ENCODE measurements at places on chromosomes 1 and 21. TPM values are rescaled to one million over a fixed set of nuclear protein-coding genes. Genes with fewer than 3 reads are reported as not detected.

ANGPTL3 gene
- total RNA-seq: 0.41 TPM

CTSK gene
- total RNA-seq: 16.8 TPM

PRMT2 gene
- 100 TPM for total RNA-seq

LAPTM5 gene
- 108 TPM for total RNA-seq

SMCP gene
- total RNA-seq: not detected

S100A2 gene
- total RNA-seq: 152 TPM

TRMT1L gene
- total RNA-seq: 17.9 TPM

NR1I3 gene
- total RNA-seq: not detected

OR2L8 gene
- not detected for total RNA-seq

CALML6 gene
- total RNA-seq: 0.13 TPM

HSPG2 gene
- total RNA-seq: 510 TPM

AADACL3 gene
- total RNA-seq: not detected

TDRD10 gene
- total RNA-seq: 4.7 TPM

KRTAP11-1 gene
- total RNA-seq: not detected

SPATA45 gene
- total RNA-seq: 0.57 TPM

DCDC2B gene
- not detected for total RNA-seq

C4BPB gene
- 1.3 TPM for total RNA-seq

MRPL24 gene
- 71.9 TPM for total RNA-seq

SPRR1B gene
- total RNA-seq: not detected

OR2L13 gene
- total RNA-seq: not detected

S100A4 gene
- 141 TPM for total RNA-seq

PNRC2 gene
- 107 TPM for total RNA-seq

LCE2B gene
- not detected for total RNA-seq

KIRREL1 gene
- 54.9 TPM for total RNA-seq

MSH4 gene
- total RNA-seq: 0.41 TPM

LPAR3 gene
- 0.22 TPM for total RNA-seq

RCSD1 gene
- 18.3 TPM for total RNA-seq

AMY1B gene
- not detected for total RNA-seq

S100A10 gene
- total RNA-seq: 467 TPM

ZBTB8B gene
- total RNA-seq: 0.03 TPM

SPATA46 gene
- total RNA-seq: not detected

ITLN2 gene
- total RNA-seq: not detected

VHLL gene
- not detected for total RNA-seq

SAMSN1 gene
- 10.4 TPM for total RNA-seq

AGT gene
- 30.1 TPM for total RNA-seq
